ENCODE measurements at places on chromosomes 3 and 15.

- DNase-seq: no peak
Observed at GRCh38 chr15:101188637-101189408, 63.0 kb downstream of the CHSY1 start.

- DNase-seq: peak; percentile 28
Observed at GRCh38 chr15:91885714-91886270, 32.3 kb downstream of the SLCO3A1 start.

DNA sequence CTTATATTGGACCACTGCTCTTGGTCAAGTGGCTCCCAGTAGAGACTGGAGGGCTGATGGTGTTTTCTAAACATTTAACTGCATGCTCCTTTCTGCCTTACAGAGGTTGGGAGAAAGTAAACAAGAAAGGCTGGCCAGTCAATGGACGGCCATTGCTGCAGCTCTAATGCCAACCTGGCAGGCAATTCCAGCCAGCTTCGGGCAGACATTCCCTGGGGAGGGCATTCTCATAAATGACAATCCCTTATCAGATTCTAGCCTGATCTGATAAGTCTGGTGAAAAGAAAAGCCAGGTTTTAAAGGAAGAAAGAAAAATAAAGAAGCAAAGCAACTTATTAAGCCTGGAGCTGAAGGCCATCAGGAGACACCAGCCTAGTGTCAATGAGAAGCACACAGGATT lies 60.7 kb downstream of the FRMD4B start:
- DNase-seq: no peak

- no peak for DNase-seq
Observed at GRCh38 chr3:193815246-193816027, 222.4 kb downstream of the OPA1 start.

- no peak for DNase-seq
Observed at GRCh38 chr15:72474466-72474911, 359 bp downstream of the ARIH1 start.

GRCh38 chr3:95184038-95184437 lies 1121.2 kb downstream of the NSUN3 start:
- DNase-seq: no peak

DNA sequence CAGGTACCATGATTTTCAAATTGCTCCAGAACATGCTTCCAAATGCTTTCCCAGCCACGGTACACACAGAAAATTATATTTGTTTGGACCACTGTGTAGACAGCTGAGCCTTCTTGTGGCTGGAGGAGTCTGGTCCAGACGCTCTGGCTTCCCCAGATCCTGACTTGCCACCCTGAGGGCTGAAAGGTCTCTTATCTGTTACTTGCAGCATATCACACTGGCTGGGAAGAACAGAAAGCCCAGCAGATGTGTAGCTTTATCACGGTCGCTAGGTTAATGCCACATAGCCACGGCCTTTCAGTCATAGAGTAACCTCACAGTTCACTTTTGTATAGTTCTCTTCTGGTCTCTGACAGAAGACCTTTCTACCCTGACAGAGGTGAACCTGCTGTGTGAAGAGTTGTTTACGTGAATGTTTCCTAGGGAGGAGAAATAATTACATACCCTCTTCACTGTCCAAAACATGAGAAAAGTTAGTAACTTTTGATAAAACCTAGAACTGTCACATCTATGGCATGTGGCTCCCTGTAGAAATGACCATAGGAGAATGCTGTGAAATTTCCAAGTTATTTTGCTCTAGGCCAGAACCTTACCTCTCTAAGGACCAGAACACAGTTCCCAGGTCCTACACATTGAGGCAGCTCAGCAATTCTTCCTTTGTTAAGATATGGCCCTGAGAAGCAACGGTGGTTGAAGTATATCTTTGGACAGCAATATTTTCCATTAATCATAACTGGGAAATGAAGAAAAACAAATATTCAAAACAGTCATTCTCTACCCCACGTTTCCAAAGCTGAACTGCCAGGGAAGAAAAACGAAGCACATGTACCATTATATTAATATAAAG lies 15.8 kb upstream of the STIMATE start:
- peak; percentile 52 for DNase-seq

- no peak for DNase-seq
Observed at GRCh38 chr3:100097919-100098783, 16.1 kb downstream of the FILIP1L start.

GRCh38 chr15:34203936-34204335 lies 6.0 kb downstream of the KATNBL1 start:
- no peak for DNase-seq

DNA sequence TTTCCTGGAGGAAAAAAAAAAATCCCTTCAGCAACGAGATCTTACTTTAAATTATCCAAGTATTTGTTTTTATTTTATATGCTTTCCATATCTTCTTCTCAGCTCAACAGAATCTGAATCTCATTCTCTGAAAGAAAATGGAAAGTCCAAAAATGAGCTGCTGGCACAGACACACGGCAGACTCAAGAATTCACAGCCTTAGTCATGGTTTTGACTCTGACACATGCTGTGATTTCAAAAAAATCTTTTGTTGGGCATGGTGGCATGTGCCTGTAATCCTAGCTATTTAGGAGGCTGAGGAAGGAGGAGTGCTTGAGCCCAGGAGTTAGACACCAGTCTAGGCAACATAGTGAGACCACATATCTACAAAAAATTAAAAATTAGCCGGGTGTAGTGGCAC lies 565.0 kb downstream of the MAGI1 start:
- DNase-seq: no peak

GRCh38 chr3:15102256-15102655 lies 3.3 kb upstream of the RBSN start:
- peak; percentile 46 for DNase-seq

GRCh38 chr15:57697588-57697987 lies 8.9 kb upstream of the POLR2M start:
- no peak for DNase-seq

DNA sequence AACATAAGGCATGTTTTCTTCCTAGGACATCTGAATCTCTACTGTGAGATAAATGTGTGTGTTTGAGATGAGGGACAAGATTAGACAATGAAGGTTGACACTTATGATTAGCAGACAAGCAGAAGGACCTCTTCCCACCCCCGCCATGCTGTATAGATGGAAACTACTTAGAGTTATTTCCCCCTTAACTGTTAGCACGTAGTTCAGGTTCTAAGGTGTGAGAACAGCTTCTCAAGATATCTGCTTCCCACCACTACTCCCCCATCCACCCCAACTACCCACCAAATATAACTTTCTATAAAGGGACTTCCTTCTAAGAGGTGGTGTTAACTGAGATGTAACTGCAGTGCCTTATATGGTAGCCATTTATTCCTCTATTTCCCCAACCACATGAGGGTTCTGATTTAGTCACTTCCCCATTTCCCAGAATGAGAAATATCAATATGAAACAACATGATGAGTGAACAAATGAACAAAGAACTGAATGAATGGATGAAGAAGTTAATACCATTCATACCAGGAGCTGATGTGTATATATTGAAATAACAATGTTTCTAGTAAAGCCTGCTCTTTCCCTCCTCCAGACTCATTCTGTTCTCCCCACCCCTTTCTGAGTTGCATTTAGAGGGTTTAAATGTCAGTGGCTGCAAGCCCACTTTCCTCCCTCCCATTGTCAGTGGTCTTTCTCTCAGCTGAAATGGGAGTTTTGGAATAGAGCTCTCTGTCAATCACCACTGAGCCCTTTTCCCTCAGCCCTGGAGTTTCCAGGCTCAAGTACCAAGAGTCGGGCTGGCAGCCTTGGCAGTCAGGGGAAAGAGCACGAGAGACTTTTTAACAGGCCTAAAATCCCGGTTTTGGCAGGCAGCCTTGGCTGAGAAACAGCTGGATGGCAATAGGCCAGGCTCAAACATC lies 7.7 kb upstream of the RFTN1 start:
- no peak for DNase-seq

DNA sequence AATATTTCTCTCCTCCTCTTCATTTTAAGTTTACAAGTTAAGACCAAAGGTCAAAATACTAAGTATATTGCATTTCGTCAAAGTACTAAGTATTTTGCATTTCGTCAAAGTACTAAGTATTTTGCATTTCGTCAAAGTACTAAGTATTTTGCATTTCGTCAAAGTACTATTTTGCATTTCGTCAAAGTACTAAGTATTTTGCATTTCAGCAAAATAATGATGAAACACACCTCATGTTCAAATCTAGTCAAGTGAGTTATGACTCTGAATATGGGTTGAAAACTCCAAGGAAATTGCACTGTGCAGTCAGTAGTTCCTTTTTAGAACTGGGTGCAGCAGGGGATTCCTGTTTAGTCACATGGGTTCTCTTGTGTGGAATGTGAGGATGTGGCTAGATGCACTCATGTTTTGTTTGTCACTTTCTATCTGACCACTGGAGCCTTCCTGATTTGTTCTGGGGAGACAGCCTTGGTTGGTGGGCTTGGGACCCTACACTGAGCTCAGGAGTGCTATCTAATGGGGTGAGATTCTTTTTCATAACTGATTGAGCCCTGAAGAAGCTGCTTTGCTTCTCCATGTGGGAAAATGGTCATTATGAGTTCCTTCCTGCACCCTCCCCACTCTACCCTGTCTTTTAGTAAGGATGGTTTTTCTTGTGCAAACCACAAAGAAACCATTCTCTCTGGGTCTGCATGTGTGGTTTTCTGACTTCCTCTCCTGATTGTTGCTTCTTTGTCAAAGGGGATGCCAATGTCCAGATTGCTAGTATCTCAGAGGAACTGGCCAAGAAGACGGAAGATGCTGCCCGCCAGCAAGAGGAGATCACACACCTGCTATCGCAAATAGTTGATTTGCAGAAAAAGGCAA lies 73.4 kb downstream of the CCK start:
- peak; percentile 31 for DNase-seq

GRCh38 chr15:81473177-81473576 lies 99.2 kb upstream of the TMC3 start:
- DNase-seq: no peak

DNA sequence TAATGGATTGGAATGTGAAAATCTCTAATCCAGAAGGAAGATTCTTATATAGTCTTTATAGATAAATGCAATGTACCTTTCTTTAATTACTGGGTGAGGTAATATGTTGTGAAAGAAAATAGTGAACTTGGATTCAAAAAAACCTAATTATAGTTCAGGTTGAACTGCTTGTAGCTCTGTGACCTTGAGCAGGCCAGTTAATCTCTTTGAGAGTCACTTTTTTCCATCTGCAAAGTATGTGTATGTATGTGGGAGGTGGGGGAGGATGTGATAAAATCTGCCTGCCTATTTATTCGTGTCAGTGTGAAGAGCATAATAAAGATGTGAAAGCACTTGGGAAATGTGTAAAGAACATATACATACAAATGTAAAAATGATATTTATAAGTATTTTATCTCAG lies 34.4 kb downstream of the GLCE start:
- DNase-seq: no peak

GRCh38 chr3:23567917-23568316 lies 237.8 kb upstream of the UBE2E1 start:
- peak; percentile 1 for DNase-seq

DNA sequence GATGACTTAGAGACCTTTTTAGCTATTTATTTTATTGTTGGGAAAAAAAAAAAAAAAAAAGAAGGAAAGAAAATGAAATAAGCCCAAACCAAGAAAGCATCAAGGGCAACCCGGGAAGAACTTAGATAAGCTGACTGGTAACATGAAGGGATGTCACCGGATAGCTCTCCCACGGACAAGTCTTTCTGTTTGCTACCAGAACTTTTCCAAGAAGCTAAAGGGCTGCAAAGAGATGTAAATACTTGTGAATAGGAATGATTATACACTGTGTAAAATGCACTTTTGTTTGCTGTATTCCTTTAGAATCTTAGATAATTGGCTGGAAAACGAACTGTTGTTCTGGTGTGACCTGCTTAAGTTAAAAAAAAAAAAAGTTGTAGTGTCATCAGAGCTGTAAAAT lies 2.8 kb downstream of the FOXB1 start:
- DNase-seq: no peak

DNA sequence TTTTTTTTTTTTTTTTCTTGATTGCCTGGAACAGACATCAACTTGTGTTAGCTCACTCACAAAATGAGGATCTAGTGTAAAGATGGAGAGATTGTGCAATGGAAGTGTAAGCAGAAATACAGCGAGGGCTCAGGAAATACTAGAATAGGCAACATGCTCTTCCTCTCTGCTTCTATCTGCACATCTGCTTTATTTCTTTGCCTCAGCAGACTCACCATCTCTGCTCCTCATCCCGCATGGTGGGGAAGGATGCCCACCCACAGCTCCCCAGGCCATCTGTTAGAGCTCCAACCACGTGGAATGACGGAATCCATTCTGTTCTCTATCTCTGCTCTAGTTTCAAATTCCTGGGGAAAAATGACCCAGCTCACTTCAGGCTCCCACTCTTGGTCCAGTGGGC lies 128.0 kb upstream of the ADAMTS9 start:
- DNase-seq: no peak

GRCh38 chr3:156233876-156234275 lies 113.5 kb downstream of the KCNAB1 start:
- no peak for DNase-seq

- DNase-seq: peak; percentile 37
Observed at GRCh38 chr3:177603148-177603603, 405.9 kb upstream of the TBL1XR1 start.

GRCh38 chr3:87077355-87077754 lies 86.4 kb upstream of the VGLL3 start:
- DNase-seq: no peak

GRCh38 chr3:183586477-183586876 lies 31.0 kb upstream of the KLHL6 start:
- DNase-seq: no peak

GRCh38 chr15:63502137-63502766 lies 2.1 kb upstream of the USP3 start:
- no peak for DNase-seq

- no peak for DNase-seq
Observed at GRCh38 chr3:94616833-94617232, 554.0 kb downstream of the NSUN3 start.

DNA sequence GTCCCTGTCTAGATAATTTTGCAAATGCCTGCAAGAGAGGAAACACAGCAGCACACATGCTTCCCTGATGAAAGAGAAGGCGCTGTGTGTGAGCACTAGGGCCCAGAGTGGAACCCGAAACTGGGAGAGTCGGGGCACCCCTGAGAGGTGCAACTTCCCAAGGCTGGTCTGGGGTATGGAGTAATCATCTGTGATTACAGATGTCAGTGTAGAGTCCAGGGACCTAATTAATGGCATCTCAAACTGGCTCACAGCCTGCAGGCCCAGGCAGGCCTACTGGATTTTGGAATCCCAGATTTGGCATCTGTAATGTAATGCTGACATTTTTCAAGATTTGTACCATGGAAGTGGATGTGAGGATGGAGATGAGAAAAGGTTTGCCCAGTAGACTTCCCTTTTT lies 29.4 kb downstream of the PGPEP1L start:
- DNase-seq: no peak

DNA sequence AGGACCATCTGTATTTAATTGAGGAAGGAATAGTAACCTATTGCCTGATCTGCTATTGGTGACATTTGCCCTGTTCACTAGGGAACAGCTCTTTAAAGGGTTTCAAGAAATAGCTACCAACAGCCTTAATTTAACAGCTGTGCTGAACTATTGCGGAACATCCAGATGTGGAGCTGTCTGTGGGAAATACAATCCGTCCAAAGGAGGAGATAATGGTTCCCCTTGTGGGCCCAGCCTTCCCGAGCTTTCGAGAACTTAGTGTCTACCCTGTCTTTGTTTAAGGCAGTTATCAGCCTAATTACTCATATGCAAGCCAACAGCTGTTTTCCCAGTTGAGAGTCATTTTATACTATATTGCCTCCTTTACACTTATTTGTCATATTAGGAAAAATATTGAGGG lies 398.6 kb downstream of the WDR72 start:
- DNase-seq: no peak

All from hematopoietic multipotent progenitor cell (in vitro differentiated cells).